ENCODE measurements at places on chromosomes 11 and 22.

DNA sequence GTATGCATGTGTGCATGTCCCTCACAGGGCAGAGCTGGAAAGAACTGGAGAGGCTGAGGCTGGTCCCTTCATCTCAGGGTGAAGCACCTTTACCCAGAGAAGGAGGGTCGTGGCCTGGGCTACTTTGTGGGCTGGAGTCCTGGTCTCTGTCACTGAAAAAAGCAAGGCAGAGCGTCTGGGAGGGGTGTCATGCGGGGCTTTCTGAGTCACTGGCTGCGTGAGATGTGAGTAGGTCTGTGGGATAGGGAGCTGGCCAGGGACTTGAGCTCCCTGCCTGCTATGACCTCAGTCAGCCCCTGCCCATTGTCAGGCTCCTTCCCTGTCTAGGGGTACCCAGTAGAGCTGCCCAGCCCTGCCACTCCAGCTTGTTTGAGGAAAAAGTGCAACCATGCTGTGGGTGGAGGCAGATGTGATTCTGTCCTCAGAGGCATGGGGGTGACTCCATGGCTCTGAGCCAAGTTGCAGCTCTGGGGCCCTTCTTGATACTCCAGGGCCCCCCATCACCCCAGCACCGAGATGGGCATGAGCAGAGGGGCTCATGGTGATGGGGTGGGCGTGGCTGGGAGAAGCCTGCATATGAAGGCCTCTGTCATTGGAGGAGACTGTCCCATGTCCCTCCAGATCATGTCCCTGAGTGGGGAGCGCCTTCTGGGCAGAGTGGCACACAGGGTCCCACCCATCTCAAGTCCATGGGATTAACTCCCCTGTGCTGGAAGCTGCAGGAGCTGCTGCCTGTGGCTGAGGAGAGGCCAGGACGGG lies 27.8 kb downstream of the KCNQ1 start:
- DNase-seq, result no peak

GRCh38 chr11:66039765-66040164 lies 9.2 kb downstream of the GAL3ST3 start:
- no peak for DNase-seq

- DNase-seq, result no peak
Observed at GRCh38 chr11:23976841-23977271, 520.0 kb upstream of the LUZP2 start.

DNA sequence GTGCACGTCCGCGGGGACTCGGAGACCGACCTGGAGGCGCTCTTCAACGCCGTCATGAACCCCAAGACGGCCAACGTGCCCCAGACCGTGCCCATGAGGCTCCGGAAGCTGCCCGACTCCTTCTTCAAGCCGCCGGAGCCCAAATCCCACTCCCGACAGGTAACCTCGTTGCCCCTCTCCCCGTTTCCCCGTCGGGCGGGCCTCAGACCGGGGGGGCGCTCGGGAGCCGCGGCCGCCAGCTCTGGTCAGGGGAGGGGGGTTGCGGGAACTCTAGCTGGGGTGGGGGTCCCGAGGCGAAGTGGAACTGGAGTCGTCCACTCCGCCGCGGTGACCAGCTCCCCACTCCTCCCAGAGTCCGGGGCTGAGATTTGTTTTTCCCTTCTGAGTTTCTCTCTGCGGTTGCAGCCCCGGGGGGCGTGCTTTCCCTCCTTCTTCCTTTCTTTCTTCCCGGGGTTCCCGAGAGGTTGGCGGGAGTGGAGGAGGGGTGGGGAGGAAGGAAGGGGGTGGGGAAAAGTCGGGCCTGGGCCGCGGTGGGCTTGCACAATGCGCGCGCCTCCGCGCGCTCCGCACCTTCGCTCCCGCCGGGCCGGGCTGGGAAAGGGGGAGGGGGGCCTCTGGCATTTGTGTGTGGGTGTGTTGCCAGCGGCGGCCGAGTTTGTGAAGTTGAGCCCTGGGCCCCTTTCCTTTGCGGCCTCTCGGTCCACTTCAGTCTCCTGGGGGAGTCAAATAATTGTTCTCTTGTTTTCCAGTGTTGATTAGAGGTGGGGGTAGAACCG lies 952 bp downstream of the YAP1 start:
- DNase-seq, result peak; percentile 12

- no peak for DNase-seq
Observed at GRCh38 chr11:128553662-128554362, 33.5 kb downstream of the ETS1 start.

DNA sequence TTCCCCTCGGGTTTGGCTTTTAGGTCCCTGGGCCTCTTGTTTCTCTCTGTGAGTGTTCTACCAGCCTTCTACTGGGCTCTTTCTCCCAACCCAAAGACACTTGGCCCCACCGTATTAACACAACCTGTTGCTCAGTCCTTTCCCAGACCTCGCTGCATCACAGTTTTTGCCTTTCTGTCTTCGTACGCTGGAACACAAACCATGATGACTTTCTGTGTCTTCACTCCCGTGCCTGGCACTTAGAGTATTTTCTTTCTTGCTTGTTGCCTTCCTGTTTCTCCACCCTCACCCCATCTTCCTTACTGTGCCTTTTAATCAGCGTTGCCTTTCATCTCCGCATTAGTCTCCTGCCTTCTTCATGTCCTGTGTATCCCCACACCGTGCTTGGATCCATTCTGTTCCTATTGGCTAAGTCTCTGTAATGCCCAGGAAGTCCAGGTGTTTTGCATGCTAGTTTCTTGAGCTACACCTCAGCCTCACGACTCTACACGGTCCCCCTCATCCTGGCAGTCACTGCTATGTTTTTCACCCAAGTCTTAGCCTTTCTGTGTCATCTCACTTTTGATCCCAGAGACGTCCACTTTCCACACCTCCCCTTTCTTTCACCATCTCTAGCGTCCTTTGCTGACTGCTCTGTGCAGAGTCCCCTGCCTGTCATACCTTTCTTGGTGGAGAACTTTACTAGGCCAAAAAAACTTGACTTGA lies 1.6 kb downstream of the MARK2 start:
- no peak for DNase-seq

DNA sequence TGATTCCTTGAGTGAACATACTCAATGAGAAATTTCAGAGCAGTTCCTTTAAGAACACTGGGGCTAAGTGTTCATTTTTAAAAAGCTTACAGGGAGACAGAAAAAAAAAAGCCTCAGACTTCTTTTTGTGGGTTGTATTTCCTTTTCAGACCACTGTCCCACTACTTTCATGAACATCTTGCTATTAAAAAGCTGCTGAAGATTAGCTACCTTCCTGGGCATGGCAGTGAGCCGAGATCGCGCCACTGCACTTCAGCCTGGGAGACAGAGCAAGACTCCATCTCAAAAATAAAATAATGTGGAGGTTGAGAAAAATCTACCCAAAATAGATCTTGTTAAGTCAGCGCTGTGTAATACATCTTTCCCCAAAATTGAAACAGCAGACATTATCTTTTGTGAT lies 10.8 kb downstream of the TRAF6 start:
- no peak for DNase-seq

DNA sequence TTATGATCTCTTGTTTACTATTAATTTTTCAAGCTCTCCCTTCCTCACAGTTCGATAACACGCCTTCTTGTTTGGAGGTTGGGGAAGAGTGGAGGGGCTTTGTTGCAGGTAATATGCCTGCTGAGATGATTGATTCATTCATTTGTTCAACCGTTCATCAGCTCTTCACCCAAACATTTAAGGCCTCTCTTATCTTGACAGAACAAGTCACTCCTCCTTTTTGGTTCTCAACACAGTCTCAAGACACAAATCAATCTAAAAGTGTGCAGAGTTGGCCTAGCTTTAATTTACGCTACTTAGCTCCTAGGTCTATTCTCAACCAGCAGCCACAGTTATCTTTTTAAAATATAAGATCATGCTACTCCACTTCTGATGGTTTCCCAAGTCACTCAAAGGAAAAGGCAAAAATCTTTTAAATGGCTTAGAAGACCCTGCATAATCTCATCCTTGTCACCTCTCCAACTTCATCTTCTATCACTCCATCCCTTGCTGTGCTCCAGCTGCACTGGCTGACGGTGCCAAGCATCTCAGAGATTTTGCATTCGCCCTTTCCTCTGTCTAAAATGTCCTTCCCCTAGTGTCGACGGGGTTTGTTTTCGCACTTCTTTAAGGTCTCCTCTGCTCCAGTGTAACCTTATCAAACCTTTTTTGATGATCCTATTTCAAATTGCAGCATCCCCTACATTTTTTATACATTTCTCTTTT lies 60.3 kb downstream of the AMBRA1 start:
- DNase-seq, result no peak
